ENCODE measurements at places on chromosomes 3 and 15.

GRCh38 chr3:171001957-171002694 lies 24.4 kb downstream of the SLC2A2 start:
- H3K36me3 ChIP-seq = no peaks in the 10 kb centered on the region
- H3K4me3 ChIP-seq = no peak overlapping the region
- H3K27me3 ChIP-seq = no peaks in the 10 kb centered on the region
- peaks cover 5% of the 10 kb centered on the region for H3K4me1 ChIP-seq
- DNase-seq = no peak

DNA sequence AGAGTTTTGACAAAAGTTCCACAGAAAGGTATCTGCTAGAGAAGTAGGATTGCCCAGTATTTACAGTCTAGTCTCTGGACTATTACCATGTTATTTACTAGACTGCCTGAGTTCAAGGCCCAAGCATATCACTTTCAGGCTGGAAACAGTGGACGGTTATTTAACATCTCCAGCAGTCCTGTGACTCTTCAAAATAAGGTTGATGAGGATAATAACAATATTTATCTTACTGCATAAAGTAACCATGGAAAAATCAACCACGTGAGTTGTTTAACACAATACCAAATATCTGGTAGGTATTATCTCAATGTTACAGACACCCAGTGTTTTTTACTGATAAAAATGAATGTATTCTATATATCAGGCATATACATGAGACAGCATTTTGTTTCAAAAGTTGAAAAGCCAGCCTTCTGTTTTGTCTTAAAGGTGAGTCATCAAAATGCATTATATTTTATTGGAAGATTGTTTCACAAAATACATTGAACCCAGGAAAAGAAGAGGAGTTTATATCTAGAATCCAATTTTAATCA lies 535.8 kb downstream of the TBL1XR1 start:
- H3K4me1 ChIP-seq = no peaks in the 10 kb centered on the region
- no peaks in the 10 kb centered on the region for H3K36me3 ChIP-seq
- no peak for DNase-seq
- peaks cover 5% of the 10 kb centered on the region for H3K27me3 ChIP-seq
- no peak overlapping the region for H3K27ac ChIP-seq

- DNase-seq = no peak
- peaks cover 2% of the 10 kb centered on the region for H3K36me3 ChIP-seq
- H3K4me3 ChIP-seq = no peak overlapping the region
- peaks cover 7% of the 10 kb centered on the region for H3K27me3 ChIP-seq
- H3K27ac ChIP-seq = no peak overlapping the region
Observed at GRCh38 chr3:64234571-64234970, 9.3 kb upstream of the PRICKLE2 start.

- DNase-seq = no peak
- H3K4me3 ChIP-seq = no peak overlapping the region
- H3K27ac ChIP-seq = no peak overlapping the region
- no peaks in the 10 kb centered on the region for H3K27me3 ChIP-seq
- H3K4me1 ChIP-seq = peaks cover 15% of the 10 kb centered on the region
- H3K36me3 ChIP-seq = peaks cover 13% of the 10 kb centered on the region
Observed at GRCh38 chr15:42217568-42217967, 9.5 kb upstream of the VPS39 start.

GRCh38 chr15:63987796-63988378 lies 58.4 kb downstream of the DAPK2 start:
- H3K4me1 ChIP-seq = peaks cover 20% of the 10 kb centered on the region
- DNase-seq = no peak
- H3K36me3 ChIP-seq = no peaks in the 10 kb centered on the region
- H3K27me3 ChIP-seq = no peaks in the 10 kb centered on the region
- no peak overlapping the region for H3K27ac ChIP-seq
- H3K4me3 ChIP-seq = no peak overlapping the region

DNA sequence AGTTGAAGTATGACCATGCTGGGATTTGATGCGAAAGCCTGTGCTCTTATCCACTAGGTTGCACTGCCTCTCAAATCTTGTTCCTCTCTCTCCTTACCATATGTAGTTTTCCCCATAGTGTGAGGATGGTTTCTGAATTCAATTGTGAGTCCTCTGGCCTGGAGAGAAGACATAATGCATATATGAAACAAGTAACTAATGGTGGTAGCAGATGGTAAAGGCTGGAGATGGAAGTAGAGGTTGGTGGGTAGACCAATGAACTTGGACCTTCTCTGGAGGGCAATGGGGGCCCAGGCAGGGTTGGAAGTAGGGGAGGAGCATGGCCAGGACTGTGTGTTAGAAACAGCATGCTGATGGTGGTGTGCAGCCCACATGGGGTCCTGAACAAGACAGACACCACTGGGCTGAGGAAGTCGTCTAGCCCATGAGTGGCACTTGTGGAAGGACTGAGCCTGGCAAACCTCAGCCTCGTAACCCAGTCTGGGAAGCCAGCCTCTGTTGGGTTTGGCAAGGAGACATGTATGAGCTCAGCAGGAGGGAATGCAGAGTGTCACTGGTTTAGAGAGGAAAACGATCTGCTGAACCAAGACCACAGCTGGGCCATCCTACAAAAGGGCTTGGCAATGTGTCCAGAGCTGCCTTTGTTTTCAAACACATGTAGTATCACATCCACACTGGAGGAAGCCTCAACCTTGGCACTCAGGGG lies 18.5 kb upstream of the LMCD1 start:
- no peak for DNase-seq
- H3K27ac ChIP-seq = no peak overlapping the region
- H3K4me1 ChIP-seq = no peaks in the 10 kb centered on the region
- no peak overlapping the region for H3K4me3 ChIP-seq
- no peaks in the 10 kb centered on the region for H3K36me3 ChIP-seq

GRCh38 chr3:9276761-9277370 lies 27.4 kb upstream of the SRGAP3 start:
- H3K4me1 ChIP-seq = no peaks in the 10 kb centered on the region
- no peak overlapping the region for H3K27ac ChIP-seq
- no peak for DNase-seq
- H3K27me3 ChIP-seq = no peaks in the 10 kb centered on the region
- no peaks in the 10 kb centered on the region for H3K36me3 ChIP-seq

DNA sequence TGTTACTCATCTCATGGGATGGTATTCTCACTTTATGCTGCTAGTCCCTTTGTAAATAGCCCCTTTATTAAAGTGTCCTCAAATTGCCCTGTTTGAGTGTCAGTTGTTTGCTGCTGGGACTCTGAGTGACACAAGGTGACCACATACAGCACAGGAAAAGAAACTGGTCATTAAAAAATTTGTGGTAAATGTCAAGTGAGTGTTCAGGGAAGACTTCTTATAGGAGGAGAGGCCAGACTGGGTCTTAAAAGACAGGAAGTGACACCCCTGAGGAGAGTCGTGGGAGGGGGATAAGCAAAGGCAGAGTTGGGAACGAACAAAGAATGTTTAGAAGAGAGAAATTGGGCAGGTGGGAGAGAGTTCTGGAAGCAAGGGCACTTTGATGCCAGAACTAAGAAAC lies 35.2 kb downstream of the CCR3 start:
- H3K36me3 ChIP-seq = peaks cover 18% of the 10 kb centered on the region
- peaks cover 44% of the 10 kb centered on the region for H3K4me1 ChIP-seq
- no peak overlapping the region for H3K4me3 ChIP-seq
- H3K27me3 ChIP-seq = peaks cover 22% of the 10 kb centered on the region
- no peak for DNase-seq
